ENCODE measurements at places on chromosomes 13 and 19. TPM values are rescaled to one million over a fixed set of nuclear protein-coding genes. Genes with fewer than 3 reads are reported as not detected.

- H3K27ac ChIP-seq = no peak overlapping the region
- no peak for DNase-seq
- H3K4me1 ChIP-seq = no peaks in the 10 kb centered on the region
- H3K27me3 ChIP-seq = no peaks in the 10 kb centered on the region
- no peak overlapping the region for H3K4me3 ChIP-seq
- no peaks in the 10 kb centered on the region for H3K36me3 ChIP-seq
Measured at GRCh38 chr19:32203161-32203560, 142.2 kb upstream of the ZNF507 start.

DNA sequence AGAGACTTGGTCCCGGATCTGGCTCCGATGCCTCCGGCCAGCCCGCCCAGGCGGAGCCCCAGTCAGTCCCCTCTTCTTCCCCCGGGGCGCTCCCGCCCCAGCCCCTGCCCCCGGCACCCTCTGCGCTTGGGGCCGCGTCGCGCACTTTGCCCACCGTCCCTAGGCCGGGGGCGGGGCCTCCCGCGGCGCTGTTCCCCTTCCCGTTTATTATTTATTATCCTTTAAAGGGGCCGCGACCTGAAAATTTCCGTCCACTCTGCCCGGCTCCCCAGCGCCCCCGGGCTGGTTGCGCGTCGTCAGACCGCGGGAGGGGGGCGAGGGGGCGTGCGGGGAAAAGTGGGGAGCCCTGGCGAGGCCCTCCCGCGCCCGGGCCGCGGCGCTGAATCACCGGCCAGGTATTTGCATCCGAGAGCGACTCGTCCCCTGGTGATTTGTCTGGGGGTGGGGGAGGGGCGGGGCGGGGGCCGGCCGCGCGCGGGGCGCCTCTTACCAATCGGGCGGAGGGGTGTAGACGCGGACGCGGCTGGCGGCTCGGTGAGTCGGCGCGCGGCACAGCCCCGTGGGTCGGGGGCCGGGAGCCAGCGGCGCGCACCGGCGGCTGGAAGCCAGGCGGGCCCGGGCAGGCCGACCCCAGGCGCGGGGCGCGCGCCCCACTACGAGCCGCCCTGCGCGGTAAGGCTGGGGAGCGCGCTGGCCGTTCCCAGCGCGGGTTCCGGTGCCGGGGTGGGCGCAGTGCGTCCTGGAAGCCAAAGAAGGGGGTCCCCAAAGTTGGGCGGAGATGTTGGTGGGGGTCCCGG, at the start of gene ARID3A:
Gene ARID3A, plus strand, starts transcription at position 510 of the 797 bp plus-strand sequence. CDS start 3,494 bp downstream, outside the sequence.
- DNase-seq = peak; percentile 94
- H3K27me3 ChIP-seq = no peaks in the 10 kb centered on the region
- peak within 1 kb of the TSS; percentile 99 for H3K4me3 ChIP-seq
- peak within 1 kb of the TSS; percentile 97 for H3K27ac ChIP-seq
- peaks cover 25% of the 10 kb centered on the region for H3K36me3 ChIP-seq

GRCh38 chr19:17127671-17128070, 52.1 kb downstream of the MYO9B start:
- H3K36me3 ChIP-seq = no peaks in the 10 kb centered on the region
- no peak overlapping the region for H3K4me3 ChIP-seq
- DNase-seq = no peak
- peaks cover 8% of the 10 kb centered on the region for H3K4me1 ChIP-seq
- no peak overlapping the region for H3K27ac ChIP-seq

- H3K27ac ChIP-seq = no peak overlapping the region
- no peaks in the 10 kb centered on the region for H3K27me3 ChIP-seq
- no peak for DNase-seq
- peaks cover 1% of the 10 kb centered on the region for H3K4me1 ChIP-seq
- H3K4me3 ChIP-seq = no peak overlapping the region
- H3K36me3 ChIP-seq = no peaks in the 10 kb centered on the region
Measured at GRCh38 chr19:50261446-50261970, 58.1 kb downstream of the MYH14 start.

- H3K4me1 ChIP-seq = no peaks in the 10 kb centered on the region
- no peaks in the 10 kb centered on the region for H3K27me3 ChIP-seq
- no peak overlapping the region for H3K4me3 ChIP-seq
- H3K27ac ChIP-seq = no peak overlapping the region
Measured at GRCh38 chr13:80265348-80265747, 75.6 kb downstream of the SPRY2 start.

- no peak overlapping the region for H3K27ac ChIP-seq
- H3K4me3 ChIP-seq = no peak overlapping the region
- H3K27me3 ChIP-seq = peaks cover 3% of the 10 kb centered on the region
- no peak for DNase-seq
Measured at GRCh38 chr13:51820016-51820597, 16.1 kb upstream of the DHRS12 start.

Gene CEACAM4
- total RNA-seq = not detected
